ENCODE measurements at places on chromosomes 4 and X.

GRCh38 chr4:179352221-179352620, 1910.0 kb upstream of the AGA start:
- DNase-seq: no peak

DNA sequence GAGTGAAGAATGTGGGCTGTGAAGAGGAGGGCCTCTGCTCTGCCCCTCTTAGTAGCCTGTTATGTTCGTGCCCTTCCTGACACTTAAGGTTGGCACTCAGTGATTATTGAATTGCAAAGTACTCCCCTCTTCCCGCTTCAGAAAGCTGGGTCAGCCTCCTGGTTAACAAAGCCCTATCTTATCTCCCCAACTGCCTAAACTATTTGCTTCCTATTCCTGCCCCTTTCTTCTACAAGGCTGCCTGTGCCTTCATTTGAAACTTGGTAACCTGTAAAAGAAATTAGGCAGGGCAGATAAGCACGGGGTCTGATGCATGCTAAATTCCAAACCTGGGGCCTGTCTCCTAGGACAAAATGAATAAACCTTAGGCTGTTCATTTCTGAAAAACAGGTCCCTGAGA, 23.1 kb upstream of the TMEM150C start:
- DNase-seq: no peak

DNA sequence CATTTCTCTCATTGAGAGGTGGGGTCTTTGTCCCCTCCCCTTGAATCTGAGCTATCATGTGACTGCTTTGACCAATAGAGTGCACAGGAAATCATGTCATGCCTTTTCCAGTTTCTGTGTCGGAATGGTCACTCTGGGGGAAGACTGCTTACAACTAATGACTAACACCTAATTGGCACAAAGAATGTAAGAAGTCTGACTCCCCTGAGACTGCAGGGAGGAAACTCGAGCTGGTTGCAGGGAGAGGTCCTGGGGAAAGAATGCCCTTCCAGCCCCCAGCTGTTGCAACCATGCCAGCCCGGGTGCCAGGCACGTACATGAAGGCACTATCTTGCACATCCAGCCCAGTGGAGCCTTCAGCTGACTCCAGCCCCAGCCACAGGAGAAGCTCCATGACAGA, 254.2 kb downstream of the DHX15 start:
- DNase-seq: no peak

GRCh38 chr4:172978848-172979247, 189.8 kb upstream of the GALNT7 start:
- DNase-seq: no peak

DNA sequence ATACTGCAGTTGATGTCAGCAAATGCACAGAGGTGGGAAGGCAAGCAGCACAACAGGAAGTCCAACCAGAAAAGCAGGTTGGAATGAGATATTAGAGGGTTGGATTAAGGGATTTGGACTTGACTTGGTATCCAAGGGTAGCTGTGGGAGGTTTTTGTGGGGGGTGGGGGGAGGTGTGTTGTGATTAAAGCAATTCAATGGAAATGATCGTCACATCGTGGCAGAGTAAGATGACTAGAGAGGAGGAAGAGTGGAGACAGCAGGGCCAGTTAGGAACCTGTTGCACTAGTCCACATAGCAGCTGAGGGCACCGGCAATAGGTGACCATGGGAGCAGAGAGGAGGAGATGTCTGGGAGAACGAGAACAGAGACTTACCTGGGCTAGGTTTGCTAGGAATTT, 2.4 kb downstream of the SLC25A43 start:
- no peak for DNase-seq

DNA sequence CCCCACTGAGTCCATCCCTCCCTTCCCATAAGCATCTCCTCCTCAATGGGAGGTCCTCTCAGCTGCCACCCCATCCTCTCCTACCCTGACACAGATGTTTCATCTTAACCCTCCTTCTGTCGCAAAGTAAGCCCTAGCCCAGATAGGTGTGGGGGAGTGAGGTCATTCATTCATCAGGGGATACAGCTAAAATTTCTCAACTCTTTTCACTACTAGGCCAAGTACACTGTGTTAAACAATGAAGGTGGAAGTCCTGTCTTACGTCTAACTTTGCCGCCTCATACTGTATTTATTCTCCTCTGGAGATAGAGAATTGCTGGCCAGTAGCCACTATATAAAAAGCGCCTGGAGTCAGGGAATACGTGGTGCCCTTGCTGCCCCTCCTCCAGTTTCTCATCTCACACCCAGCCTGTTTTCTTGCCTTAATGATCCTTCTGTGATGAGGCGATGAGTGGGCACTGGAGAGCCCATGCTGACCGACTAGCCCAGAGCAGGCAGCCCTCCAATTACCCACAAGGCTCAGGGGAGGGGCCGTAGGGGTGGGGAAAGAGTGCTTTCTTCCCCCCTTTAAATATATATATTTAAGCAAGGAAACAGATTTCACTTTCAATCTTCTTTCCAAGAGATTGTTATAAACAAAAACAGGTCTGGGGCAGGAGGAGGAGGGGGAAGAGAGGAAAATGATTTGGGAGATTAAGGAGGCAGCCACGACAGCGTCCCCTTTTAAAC, 149.5 kb downstream of the PJA1 start:
- no peak for DNase-seq

DNA sequence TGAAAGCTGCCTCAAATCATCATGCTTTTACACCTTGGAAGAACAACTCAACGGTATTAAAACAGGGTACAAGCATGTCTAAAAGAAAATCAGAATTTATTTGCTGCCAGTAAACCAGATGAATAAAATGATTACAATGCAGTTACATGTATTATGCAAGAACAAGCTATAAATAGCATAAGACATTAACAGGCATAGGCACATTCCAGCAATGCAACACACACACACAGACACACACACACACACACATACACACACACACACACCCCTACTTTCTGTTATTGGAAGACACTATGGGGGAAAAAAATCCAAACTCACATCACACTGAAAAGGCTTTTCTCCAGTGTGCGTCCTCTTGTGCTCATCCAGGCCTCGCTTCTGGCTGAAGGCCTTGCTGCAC, 212.5 kb downstream of the PRDM5 start:
- no peak for DNase-seq

DNA sequence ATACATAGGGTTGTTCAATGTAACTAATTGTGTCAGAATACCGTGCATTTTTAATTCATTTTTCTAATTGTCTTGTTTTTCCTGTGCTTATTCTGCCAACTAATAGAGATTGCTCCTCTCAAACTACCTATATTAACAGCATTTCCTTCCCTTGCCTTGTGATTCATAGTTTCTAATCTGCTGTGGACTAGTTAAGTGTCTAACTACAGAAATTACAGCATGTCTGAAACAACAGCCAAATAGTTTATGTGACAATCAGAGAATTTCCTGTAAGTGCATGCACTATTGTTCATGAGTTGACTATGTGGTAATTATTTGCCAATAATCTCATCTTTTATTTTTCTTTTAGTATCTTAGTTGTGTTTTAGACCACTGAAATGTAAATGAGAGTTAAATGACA, 4.1 kb upstream of the SEC24B start:
- DNase-seq: peak; percentile 26

- DNase-seq: no peak
Measured at GRCh38 chr4:83125738-83126141, 11.2 kb upstream of the PLAC8 start.

Data from T-helper 2 cell (primary cell).